ENCODE measurements at places on chromosomes 7 and 10.

GRCh38 chr7:100565133-100565571 is 8.5 kb downstream of the SAP25 start:
- no peak for DNase-seq

- no peak for DNase-seq
These were observed 75.2 kb downstream of the MYL10 start for GRCh38 chr7:101553771-101554445.

DNA sequence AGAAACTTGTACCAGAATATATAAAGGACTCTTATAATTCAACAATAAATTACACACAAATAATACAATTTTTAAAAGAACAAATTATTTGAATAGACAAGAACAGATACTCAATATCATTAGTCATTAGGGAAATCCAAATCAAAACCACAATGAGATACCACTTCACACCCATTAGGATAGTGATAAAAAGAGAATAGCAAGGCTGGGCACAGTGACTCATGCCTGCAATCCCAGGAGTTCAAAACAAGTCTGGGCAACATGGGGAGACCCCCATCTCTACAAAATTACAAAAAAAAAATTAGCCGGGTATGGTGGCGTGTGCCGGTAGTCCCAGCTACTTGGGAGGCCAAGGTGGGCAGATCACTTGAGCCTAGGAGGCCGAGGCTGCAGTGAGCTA is 52.2 kb upstream of the KCNIP2 start:
- no peak for DNase-seq

DNA sequence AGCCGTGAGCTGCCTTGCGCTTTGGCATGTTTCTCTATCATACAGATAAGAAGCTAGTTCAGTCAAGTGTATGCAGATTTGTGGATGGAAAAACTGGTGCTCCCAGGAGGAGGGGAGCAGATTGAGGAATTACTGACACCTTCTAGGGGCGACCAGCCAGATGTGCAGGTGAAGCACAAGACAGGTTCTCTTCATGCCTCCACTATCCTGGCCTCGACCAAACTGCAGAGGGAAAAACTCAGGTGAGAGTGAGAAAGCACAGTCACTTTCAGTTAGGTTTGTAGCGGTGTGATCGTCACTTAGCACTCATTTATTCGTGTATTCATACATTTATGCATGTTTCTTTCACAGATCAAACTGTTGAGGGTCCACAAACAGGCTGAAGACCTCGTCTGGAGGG is 600 bp upstream of the DBNL start:
- no peak for DNase-seq

DNA sequence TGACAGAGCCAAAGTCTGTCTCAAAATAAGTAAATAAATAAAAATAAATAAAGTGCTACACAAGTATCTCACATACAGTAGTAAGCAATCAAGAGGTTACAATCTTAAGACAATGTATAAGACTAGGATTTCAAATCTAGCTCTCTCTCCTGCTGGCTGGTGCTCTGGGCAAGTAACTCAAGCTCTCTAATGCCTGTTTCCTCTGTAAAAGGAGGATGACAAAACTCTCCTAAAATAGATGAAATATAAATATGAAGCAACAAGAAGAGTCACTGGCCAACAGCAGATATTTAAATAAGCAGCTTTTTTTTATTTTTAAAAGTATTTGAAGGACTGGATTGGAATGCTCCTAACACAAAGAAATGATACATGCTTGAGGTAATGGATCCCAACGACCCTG is 7.2 kb downstream of the SFMBT2 start:
- no peak for DNase-seq

DNA sequence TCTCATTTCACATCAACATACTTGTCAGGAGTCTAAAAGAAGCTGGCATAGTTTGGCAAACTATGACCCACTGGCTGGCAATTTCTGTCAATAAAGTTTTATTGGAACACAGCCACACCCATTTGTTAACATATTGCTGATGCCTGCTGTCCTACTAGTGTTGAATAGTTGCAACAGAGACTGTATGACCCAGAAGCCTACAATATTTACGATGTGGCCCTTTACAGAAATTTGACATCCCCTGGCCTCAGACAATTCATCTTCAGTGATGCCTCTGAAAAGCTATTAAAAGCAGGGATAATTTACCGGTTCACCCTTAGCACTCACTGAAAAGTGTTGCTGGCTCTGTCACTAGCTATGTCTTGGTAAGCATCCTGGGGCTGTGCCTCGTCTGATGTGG is 155.2 kb downstream of the ARID5B start:
- no peak for DNase-seq

- no peak for DNase-seq
These were observed 276.6 kb downstream of the LRMDA start for GRCh38 chr10:75708060-75708459.

- no peak for DNase-seq
These were observed 5.9 kb downstream of the AGR3 start for GRCh38 chr7:16875861-16876260.

DNA sequence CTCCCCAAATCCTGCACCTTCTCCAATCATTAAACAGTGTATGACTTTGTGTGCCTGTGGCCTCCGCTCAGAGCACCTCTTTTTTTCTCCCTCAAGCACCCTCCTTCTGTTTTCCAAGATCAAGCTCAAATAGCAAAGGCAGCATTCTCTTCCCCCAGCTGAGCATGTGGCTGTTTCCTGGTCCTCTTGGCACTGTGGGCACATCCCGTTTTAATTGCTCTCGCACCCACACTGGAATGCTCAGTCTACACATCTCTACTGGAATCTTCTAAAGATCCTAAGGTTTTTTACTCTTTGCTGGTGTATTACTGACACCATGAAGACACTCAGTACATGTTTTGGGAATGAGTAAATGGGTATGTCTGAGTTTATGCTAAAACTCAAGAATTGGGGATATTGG is 107.4 kb downstream of the WDFY4 start:
- DNase-seq: no peak

- DNase-seq: peak; percentile 12
These were observed 35.4 kb upstream of the ZNF107 start for GRCh38 chr7:64630496-64630895.

DNA sequence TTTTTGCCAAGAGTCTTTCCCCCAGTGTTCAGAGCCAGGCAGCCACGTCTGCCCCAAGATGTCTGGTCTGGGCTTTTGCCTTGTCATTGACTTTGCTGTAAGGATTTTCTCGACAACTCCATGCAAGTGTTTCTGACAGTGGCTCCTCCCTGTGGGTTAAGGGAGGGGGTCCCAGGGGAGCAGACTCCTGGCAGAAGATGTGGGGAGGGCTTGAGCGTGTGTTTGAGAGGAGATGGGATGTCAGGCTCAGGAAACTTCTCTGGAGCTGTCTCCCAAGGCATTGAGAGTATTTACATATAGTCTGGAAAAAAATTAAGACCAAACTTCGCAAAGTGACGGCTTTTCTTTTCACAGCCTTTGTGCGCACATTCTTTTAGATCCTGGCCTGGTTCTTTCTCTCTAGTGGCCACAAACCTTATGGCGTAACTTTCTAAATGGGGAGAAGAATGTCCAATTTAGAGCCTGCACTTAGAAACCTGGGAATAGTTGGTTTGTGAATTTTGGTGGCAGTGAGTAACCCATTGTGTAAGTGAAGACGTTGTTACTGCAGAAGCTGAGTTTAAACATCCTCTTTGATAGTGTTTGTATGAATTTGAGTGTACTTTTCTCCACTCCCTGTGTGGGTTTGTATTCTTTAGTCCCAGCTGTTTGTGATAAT is 201.5 kb downstream of the LRMDA start:
- DNase-seq: no peak

DNA sequence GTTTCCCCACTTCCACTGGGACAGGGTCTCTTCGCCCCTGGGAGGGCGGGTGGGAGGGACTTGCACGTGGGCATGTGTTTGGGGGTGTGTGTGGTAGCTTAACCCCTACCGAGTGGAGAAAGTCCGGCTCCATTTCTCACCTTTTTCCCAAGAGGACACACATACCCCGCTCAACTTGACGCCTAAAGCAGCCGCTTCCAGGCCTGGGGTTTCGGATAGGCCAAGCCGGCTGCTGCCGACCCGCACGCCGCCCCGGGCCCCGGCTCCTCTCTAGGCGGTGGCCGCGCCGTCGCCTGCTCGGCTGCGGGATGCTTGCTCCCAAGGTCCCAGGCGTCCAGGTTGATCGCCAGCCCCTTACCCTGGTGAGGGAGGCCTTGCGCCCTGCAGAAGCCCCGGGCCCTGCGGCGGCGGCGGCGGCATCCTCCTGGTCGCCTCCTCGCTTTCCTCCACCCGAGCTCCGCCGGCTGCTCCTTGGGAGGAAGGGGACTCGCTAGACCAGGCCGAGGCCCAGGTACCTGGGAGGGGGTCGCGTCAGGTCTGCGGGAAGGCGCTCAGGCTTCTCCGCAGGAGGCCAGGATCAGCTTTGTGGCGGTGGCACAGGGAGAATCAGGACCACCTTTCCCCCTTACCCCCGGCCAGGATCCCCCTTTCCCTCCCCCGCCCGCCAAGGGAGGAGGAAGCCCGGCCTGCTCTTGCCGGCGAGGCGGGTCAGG is 3.2 kb upstream of the GATA3 start:
- DNase-seq: no peak

- no peak for DNase-seq
These were observed 50.6 kb downstream of the PRKG1 start for GRCh38 chr10:51124852-51125251.

GRCh38 chr10:84659497-84660439 is 331.4 kb downstream of the CCSER2 start:
- DNase-seq: no peak

DNA sequence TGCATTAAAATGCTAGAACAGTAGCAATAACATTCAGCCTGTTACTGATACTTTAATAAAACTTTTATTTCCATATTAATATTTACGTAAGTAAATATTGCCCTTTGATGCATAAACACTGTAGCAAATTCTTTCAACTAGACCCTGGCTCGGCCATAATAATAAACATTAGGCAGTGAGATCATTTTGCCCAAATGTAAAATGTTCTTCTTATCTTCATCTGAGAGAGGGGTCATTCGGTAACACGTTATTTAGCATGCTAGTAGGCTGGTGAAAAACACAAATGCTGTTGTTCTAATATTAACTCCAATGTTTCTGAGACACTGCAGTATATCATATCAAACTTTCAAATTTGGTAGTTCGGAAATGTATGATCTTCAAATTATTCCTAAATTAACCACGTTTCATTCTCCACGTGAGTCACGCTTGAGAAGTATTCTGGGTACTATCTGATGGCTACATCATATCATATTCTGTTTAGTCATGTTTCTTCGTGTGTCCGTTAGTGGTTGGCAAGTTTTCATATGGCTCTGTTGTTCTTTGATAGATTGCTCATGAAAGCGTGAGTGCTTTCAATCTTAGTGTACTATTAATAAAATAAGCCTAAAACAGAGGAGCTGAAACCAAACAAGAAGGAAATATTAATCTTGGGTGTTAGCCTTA is 145.8 kb downstream of the NSUN6 start:
- peak; percentile 39 for DNase-seq

GRCh38 chr10:63887023-63887589 is 365.9 kb downstream of the REEP3 start:
- peak; percentile 51 for DNase-seq

- DNase-seq: no peak
These were observed 68.3 kb downstream of the CREM start for GRCh38 chr10:35194906-35195305.

GRCh38 chr10:95403700-95404461 is 113.1 kb upstream of the PDLIM1 start:
- DNase-seq: no peak

GRCh38 chr10:74227697-74228424 is 76.8 kb downstream of the ADK start:
- no peak for DNase-seq

- DNase-seq: no peak
These were observed 113.8 kb upstream of the LANCL2 start for GRCh38 chr7:55251313-55251712.

DNA sequence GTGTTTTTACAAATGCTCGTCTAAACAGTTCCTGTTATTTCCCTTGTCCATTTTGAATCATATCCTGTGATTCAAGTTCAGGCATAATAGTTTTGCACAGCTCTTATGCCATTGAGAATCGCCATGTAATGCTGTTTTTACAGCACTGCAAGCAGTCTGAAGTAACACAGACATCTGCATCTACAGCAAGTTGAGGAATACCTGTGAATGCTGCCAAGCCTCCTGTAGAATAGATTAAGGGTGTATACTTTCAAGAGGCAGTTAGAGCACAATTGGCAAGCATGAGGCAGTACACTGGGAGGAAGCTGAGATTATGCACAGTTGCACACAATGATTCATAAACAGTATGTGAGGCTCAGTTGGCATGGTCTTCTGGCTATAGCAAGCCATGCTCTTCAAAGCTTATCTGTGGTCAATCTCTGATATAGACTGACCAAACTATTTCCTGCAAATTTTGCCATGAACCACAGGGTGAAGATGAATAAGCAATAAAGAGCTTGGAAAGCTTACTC is 121.9 kb upstream of the AKR1E2 start:
- DNase-seq: no peak

GRCh38 chr10:103803941-103804340 is 51.4 kb downstream of the SH3PXD2A start:
- no peak for DNase-seq

DNA sequence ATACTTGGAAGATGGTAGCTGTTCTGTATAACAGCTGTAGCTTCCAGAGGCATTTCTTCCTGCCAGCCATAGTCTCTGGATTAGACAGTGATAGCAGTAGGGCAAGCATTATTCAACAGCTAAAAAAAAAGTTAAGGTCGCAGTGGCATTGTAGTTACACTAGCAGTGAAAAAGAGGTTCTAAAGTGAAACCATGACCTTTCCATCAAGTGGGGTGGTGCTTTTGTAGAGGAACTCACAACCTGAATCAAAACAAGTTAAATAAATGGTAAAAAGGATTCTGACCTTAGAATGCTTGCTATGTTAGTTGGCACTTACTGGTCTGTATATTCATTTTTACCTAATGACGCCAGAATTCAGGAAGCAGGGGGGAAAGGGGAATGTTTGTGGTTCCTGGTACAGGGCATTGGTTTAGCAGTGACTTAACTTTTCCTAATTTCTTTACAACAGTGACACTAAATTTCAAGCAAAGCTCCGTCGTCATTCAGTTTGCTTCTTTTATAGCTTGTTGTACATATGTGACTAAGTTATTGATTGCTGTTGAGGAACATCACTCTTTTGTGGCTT is 55.0 kb downstream of the GBF1 start:
- DNase-seq: no peak

DNA sequence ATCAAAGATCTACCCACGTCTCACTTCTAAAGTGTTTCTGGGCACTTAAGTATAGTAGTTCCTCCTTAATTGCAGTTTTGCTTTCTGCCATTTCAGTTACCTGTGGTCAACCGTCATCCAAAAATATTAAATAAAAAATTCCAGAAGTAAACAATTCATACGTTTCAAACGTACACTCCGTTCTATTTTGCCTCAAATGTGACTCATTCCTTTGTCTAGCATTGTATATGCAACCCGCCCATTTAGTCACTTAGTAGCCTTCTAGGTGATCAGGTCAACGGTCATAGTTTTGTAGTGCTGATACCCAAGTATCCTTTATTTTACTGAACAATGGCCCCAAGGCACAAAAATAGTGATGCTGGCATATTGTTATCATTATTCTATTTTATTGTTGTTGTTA is 33.8 kb downstream of the HGF start:
- no peak for DNase-seq
